ENCODE measurements at places on chromosomes 13 and 19.

DNA sequence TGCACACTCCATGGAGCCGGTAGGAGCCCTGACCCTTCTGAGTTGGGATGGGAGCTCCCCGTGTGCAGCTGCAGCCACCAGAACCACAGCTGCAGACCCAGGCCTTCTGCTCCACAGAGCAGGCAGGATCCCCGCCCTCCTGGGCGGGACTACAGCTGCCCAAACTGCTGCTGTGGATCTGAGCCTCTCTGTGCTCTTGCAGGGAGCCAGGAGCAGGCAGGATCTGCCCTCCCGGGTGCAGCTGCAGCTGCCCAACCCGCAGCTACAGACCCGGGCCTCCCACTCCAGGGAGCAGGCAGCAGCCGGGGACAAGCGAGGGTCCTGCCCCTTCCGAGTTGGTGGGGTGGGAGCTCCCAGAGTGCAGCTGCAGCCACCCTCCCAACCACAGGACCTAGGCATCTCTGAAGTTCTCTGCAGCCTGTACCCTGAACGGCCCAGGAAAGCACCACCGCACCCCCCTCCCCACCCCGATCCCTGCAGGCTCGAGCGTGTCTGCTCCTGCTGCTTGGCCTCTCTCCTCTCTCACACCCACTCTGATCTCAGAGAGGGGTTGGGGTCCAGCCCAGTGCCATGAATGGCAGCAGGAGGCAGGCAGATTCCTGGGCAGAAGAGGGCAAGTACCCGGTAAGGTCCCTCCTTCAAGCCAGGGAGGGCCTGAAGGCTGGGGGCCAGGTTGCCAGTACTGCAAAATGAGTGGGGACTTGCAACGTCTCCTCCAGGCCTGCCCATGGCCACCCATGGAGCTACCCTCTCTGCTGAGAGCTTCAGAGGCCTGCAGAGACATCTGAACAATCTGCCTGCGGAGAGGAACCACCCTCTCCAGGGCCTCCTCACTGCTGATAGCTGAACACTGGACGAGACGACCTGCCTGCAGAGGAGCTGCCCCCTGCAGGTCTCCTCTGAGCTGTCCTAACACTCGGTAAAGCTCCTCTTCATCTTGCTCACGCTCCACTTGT is 16.4 kb upstream of the EMP3 start:
- DNase-seq: no peak

DNA sequence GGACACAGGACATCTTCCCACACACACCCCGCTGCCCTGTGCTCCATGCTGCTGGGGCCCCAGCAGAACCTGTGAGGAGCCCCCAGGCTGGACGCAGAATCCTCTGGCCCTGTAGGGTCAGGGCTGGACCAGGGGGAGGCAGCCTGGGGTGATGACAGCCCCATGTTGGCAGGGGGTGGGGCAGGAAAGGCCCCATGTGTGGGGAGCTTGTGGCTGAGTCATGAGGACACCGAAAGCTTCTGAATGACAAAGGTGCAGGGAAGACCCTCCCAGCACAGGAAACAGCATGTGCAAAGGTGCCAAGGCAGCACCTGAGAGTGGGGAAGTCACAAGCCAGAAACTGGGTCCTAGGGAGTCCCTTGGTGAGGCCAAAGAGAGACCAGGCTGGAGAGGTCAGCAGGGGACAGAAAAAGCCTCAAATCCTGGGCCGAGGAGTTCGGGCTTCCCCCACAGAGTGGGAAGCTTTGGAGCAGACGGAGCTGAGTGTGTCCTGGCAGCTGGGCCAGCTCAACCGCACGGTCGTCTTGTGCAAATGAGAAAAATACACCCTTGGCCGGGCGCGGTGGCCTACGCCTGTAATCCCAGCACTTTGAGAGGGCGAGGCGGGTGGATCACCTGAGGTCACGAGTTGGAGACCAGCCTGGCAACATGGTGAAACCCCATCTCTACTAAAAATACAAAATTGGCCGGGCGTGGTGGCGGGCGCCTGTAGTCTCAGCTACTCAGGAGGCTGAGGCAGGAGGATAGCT is 17.5 kb downstream of the ATP8B3 start:
- DNase-seq: peak; percentile 23

DNA sequence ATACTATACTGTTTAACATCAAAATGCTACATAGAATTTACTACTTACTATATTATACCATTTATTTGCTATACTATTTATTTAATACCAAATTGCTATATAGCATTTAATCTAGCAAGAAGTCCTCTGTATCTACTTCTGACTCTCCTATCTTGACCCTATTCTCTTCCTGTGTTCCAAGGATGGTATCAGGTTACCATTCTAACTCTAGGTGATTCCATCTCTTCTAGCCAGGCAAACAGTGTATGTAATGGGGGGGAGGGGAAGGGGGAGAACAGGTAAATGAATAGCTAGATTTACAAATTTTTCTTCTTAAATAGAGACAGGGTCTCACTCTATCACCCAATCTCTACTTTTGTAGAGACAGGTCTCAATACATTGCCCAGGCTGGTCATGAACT is 200.3 kb downstream of the DIAPH3 start:
- no peak for DNase-seq

GRCh38 chr19:8611877-8612806 is 1.6 kb upstream of the ADAMTS10 start:
- peak; percentile 39 for DNase-seq

GRCh38 chr13:108597943-108598342 is 31.5 kb upstream of the MYO16 start:
- DNase-seq: no peak

DNA sequence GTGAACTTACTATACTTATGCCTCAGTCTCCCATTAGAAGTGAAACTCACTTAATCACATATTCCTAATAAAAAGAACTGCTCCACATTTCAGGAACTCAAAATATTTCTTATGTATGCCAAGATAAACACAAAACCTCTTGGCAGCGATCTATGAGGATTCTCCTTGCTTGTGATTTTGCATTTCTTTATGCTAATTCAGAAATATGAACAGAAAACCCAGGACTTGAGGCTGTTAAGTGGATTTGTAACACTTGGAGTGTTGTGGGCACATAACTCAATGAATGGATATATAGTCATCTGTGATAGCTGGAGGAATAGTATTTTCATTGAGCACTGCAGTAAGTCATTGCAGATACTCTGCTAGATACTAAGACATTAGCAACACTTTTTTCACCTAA is 5.6 kb upstream of the KATNAL1 start:
- peak; percentile 85 for DNase-seq

DNA sequence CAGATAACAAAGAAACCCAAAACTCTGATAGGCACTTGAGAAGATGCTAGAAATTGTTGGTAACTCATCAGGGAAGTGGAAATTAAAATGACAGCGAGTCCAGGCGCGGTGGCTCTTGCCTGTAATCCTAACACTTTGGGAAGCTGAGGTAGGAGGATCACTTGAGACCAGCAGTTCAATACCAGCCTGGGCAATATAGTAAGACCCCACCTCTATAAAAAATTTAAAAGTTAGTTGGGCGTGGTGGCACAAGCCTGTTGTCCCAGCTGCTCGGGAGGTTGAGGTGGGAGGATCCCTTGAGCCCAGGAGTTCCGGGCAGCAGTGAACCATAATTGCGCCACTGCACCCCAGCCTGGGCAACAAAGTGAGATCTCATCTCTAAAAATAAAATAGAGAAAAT is 2.6 kb upstream of the RYR1 start:
- DNase-seq: no peak

GRCh38 chr13:103757361-103757760 is 691.1 kb upstream of the SLC10A2 start:
- no peak for DNase-seq

DNA sequence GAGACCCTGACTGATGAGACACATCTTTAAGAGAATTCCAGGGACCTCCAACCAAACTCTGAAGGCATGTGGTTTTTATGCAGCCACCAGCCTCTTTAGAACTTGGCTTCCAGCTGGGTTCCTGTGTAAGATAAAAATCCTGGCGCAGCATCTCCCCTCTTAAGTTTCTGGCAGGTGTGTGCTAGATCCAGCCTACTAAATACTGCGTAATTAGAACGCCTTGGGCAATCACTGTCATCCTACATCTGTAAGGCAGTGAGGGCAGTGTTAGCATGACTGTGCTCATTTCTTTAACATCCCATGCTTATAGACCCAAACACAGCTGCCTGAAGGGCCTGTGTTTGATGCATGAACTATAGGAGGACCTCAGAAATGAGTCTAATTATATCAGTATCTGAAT is 173.5 kb upstream of the OBI1 start:
- DNase-seq: no peak

- no peak for DNase-seq
Measured at GRCh38 chr13:113324398-113324797, 27.4 kb downstream of the LAMP1 start.

DNA sequence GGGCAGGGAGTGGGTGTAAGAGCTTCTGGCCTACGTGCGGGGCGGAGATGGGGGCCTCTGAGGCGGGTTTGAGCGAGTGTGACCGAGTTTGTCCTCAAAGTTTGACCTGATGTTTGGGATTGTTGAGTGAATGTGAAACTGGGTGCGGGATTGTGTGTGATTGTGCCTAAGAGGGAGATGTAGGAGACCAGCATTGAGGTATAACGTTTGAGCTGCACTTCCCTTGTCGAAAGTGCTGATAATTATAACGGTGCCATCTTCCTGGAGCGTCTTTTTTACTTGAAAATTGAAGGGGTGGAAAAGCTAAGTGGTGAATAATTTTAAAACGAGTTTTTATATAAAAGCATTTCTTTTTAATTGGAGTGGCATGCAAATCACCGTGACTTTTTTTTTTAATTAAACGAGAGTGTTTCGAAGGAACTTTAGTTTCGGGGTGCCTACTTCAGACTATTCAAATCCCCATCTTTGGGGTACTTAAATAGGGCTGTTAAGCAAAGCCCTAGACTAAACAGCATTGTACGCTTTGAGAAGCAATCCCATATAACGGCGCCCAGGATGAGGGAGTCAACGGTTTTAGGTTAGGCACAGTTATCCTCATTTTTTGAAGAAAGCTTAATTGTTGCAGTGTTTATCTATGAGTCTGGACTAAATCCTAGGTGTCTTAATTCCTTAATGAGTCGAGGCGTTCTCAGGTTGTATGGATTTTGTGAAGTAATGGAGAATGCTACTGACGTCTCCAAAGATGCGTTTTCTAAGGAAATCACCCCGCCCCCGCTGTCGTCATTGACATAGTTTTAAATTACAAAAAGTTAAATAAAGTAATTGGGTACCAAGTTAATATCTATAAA is 594 bp downstream of the ZNF146 start:
- peak; percentile 60 for DNase-seq

DNA sequence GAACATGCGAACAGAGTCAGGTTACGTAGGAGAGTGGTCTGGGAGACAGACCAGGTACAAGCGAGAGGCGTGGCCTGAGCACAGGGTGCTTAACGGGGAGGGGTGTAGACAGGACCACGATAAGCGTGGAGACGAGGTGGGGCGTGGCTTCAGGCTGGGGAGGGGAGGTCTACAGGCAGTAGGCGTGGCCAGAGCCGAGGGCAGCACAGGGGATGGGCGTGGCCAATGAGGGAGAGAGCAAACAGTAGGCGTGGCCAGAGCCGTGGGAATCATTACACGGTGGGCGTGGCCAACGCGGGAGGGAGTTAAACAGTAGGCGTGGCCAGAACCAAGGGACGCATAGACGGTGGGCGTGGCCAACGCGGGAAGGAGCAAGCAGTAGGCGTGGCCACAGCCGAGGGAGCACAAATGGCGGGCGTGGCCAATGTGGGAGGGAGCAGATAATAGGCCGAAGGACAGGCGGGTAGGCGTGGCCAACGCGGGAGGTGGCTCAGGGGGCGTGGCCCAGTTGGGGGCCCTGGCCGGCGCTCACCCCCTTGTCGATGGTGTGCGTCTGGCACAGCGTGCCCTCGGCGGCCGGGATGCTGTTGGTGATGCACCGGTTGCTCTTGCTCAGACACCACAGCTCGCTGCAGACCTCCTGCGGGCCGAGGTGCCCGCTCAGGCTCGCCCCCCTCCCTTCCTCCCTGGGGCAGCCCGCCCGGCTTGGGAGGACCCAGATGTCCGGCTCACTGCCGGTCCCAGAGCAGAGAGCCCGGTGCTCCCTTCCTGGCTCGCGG is 15.2 kb upstream of the MYO1F start:
- DNase-seq: peak; percentile 92

GRCh38 chr13:21045100-21045499 is 16.3 kb downstream of the LATS2 start:
- DNase-seq: no peak

DNA sequence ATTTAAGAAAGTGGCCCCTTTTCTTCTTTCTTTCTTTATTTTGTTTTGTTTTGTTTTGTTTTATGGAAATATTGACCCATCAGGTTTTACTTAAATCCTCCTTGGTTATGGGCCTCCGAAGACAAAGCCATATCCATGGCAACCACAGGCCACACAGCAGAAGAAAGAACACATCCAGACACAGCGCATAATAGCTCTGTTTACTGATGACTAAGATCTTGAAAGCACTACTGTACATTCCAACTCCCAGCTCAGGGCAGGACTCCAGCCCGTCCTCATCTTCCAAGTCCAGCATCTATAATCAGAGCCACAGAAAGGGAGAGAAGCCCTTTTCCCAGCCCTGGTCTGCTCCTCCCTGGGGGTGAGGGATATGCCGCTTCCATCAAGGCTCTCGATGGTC is 84.3 kb downstream of the NUFIP1 start:
- peak; percentile 98 for DNase-seq

- DNase-seq: no peak
Measured at GRCh38 chr19:56111601-56112312, 9.3 kb downstream of the ZNF787 start.

DNA sequence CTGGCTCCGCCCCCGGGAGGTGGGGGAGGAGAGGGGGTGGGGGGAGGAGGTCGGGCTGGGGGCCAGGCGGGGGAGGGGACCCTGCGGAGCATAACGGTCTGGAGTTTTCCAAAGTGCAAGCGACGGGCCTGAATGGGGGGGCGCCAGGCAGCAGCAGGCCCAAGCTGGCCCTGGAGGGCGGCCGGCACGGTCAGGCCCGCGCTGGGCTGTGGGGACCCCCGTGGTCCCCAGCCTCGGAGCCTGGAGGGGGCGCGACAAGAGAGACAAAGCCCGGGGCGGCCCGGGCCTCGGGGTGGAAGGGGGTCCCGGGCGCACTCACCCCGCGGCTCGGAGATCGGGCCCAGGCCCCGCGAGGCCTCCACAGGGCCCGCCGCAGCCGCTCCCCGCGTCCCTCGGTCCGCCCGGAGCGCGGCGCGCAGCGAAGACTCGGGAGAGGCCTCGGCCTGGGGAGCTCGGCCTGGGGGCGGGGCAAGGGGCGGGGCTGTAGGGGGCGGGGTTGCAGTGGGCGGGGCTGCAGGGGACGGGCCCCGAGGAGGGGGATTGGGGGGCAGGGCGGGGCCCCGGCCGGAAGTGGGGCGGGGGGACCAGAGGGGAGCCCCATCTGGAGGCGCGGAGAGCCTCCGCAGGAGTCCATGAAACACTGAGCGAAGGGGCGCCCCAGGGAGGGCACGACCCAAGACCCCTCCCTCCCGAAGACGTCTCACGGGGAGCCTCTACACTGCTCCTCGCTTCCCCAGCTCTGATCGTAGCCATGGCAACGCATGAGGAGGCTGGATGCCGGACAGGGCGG is 47.6 kb downstream of the PTPRS start:
- DNase-seq: peak; percentile 69

GRCh38 chr13:80245162-80245733 is 95.7 kb downstream of the SPRY2 start:
- DNase-seq: no peak

GRCh38 chr19:28705008-28705407 is 507.9 kb downstream of the UQCRFS1 start:
- DNase-seq: peak; percentile 92
